ENCODE measurements at places on chromosomes 7 and 10. TPM values are rescaled to one million over a fixed set of nuclear protein-coding genes. Genes with fewer than 3 reads are reported as not detected.

DNA sequence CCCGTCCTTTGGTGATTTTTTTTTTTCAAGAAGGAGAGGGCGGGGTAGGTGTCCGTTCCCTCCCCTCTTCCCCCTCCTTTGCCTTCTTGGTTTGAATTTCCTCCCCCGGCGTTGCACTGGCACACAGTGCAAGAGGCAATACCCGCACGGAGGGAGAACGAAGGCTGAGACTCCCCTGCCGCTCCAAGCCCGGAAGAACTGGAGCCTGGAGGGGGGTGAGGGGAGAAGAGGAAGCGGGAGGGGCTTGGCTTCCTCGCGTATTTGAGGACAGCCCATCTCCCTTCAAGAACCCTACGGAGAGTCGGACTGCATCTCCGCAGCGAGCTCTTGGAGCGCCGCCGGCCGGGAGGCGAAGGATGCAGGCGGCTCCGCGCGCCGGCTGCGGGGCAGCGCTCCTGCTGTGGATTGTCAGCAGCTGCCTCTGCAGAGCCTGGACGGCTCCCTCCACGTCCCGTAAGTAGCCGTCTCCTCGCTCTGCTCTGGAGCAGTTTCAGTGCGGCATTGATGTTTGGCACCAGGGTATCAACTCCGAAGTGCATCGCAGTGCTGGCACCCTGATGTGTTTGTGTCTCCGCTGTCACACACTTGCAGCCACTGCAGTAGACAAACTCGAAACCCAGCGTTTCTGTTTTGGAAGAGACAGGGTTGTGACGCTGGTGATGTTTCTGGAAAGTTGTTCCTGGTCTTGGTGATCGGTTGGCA, at the start of gene CNTNAP2:
TSS of gene CNTNAP2 (plus strand) at position 281 of the 702 bp plus-strand sequence. CDS start at position 357, 76 bp downstream.
- H3K27ac ChIP-seq: no peak within 1 kb of the TSS
- peaks cover 11% of the 10 kb centered on the region for H3K4me1 ChIP-seq
- peaks cover 26% of the 10 kb centered on the region for H3K27me3 ChIP-seq
- H3K36me3 ChIP-seq: no peaks in the 10 kb centered on the region

- no peak overlapping the region for H3K27ac ChIP-seq
- no peak for DNase-seq
- no peak overlapping the region for H3K4me3 ChIP-seq
- H3K27me3 ChIP-seq: no peaks in the 10 kb centered on the region
Observed at GRCh38 chr7:4437916-4438315, 244.2 kb upstream of the FOXK1 start.

- H3K36me3 ChIP-seq: peaks cover 1% of the 10 kb centered on the region
- H3K4me1 ChIP-seq: no peaks in the 10 kb centered on the region
- H3K27ac ChIP-seq: no peak overlapping the region
- no peak overlapping the region for H3K4me3 ChIP-seq
- no peaks in the 10 kb centered on the region for H3K27me3 ChIP-seq
Observed at GRCh38 chr10:99784727-99785441, 2.4 kb downstream of the ABCC2 start.

DNA sequence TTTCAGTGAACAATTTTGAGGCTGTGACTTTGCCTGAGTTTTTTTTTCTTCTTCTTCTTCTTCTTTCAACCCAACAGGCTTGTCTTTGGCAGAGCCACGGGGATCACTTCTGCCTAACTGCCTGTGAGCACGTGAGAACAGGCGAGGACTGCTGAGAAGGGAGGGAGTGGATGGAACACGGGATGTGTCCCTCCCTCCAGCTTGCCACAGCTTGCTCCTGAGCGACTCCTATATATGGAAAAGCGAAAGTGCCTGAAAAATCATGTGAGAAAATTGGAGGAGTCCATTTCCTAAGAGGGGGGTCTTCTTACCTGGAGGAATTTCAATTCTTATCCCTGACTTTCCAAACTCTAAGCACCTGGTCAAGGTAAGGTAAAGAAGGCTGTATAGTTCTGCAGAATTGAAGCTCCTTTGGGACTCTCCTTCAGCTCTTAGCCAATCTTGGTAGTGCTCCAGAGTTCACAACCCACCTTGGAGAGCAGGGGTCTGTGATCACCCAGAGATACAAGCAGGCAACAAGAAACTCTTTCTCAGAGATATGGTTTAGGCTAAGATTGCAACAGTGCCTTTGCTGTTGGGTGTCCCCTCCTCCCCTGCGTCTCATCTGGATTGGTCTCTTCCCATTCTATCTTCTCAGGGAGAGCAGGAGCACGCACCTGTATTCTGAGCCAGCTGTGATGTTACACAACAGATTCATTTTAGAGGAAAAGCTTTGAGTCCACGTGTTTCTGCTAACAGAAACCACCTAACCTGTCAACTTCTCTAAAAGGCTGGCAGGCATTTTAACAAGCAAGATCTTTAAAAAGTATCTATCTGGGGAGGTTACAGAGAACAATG, at the start of gene MAT1A:
TSS of gene MAT1A (minus strand) at position 208 of the 837 bp plus-strand sequence. CDS start 235 bp downstream, outside the sequence.
- no peaks in the 10 kb centered on the region for H3K36me3 ChIP-seq
- DNase-seq: no peak
- no peak within 1 kb of the TSS for H3K27ac ChIP-seq
- H3K4me1 ChIP-seq: no peaks in the 10 kb centered on the region
- no peak within 1 kb of the TSS for H3K4me3 ChIP-seq

DNA sequence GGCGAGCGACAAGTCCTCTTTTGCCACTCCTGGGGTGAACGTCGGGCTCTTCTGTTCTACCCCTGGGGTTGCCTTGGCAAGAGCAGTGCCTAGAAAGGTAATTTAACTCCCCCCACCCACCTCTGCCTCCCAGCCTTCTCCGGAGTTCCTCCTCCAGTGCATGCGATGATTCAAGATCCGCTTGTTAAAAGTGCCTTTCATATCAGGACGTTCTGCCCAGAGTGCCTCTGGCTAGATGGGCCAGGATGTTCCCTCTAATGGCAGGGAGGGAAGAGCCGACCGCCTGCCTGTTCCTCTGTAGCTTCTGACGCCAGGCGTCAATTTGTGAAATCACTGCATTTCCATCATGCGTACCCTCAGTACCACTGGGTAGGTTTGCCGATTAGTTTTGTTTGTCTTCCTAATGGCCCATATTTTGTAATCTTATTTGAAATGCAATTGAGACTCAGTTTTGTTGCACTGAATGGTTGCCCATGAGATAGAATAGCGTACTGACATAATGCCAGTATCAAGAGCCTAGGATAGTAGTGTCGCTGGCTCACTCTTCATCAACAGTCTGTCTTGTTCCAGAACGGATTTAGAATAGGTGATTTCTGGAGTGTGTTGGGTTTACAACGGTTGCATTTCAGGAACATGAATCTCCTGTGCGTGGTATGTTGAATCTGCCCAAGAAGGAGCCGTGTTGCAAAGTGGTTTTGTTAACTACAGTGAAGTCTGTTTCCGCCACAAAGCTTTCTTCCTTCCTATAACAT, 13.5 kb downstream of the ECHDC3 start:
- no peak overlapping the region for H3K27ac ChIP-seq
- DNase-seq: no peak
- no peak overlapping the region for H3K4me3 ChIP-seq
- peaks cover 21% of the 10 kb centered on the region for H3K36me3 ChIP-seq

DNA sequence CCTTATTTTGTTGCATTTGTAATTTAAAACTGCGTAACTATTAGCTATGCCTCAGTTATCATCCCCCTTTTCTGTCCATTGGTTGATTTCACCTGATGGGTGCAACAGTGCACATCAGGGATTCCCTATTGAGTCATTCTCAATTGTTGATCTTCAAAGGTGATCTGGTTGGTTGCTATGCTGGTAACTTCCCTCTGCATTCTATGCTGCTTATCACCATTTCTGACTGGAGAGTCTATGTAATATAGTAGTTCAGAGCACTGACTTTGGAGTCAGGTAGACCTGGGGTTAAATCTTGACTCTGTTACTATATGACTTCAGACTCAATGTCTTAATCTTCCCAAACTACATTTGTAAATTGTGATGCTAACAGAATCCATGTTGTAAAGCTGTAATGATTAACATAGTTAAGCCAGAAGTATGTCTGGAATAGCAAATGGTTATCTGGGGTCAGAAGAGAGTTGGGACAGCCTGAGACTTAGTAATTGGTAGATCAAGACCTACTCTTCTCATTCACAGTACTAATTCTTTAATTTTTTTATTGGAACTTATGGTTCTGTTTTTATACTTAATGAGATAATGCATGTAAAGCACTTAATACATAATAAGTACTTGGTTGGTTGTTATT, 38.1 kb downstream of the EXOC6 start:
- no peaks in the 10 kb centered on the region for H3K27me3 ChIP-seq
- no peak for DNase-seq
- no peaks in the 10 kb centered on the region for H3K36me3 ChIP-seq
- no peak overlapping the region for H3K4me3 ChIP-seq

GRCh38 chr10:121078036-121078435, 226.9 kb downstream of the WDR11 start:
- H3K4me1 ChIP-seq: no peaks in the 10 kb centered on the region
- H3K27ac ChIP-seq: no peak overlapping the region
- H3K27me3 ChIP-seq: peaks cover 3% of the 10 kb centered on the region
- DNase-seq: no peak
- H3K4me3 ChIP-seq: no peak overlapping the region

DNA sequence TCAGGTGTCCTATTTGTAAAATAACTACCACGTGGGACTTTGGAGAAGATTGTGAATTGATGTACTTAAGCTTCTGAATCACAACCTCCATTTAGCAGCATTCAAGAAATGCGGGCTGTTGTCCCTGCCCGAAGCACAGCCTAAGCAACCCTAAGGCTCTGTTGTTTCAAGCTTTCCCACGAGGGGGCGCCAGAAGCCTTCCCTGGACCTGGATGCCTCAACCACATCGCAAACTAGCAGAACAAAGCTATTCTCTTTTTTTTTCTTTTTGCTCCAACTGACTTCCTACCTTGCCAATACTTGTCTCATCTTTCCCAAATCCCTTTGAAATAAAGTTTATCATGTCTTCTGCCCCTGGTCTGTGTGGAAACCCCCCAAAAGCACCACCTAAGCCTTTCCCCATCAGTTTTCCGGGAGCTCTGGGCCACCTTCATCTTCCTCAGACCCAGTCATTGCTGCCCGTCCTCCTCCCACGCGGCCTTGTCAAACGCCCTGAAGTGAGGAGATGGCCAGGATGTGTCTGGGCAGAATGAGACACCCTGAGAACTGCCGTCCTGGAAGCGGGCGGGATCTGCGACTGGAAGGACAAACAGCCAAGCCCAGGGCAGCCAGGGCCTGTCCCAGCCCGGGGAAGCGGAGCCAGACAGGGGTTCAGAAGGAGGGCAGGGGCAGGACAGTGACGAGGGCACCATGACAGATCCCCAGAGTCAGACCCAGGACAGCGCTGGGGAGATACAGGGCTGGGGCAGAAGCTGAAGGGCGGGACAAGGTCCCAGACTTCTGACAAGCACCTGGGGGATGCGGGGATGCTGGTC, 112.7 kb downstream of the SLIT1 start:
- H3K27me3 ChIP-seq: peaks cover 42% of the 10 kb centered on the region
- peak; percentile 69 for DNase-seq
- H3K27ac ChIP-seq: no peak overlapping the region
- H3K36me3 ChIP-seq: no peaks in the 10 kb centered on the region
- no peak overlapping the region for H3K4me3 ChIP-seq
- no peaks in the 10 kb centered on the region for H3K4me1 ChIP-seq

- peaks cover 16% of the 10 kb centered on the region for H3K4me1 ChIP-seq
- no peak for DNase-seq
- no peak overlapping the region for H3K27ac ChIP-seq
- H3K27me3 ChIP-seq: peaks cover 14% of the 10 kb centered on the region
- no peaks in the 10 kb centered on the region for H3K36me3 ChIP-seq
Observed at GRCh38 chr7:106309362-106309761, 24.6 kb upstream of the NAMPT start.

FAM20C gene
- total RNA-seq: 0.11 TPM

PRKG1 gene
- not detected for total RNA-seq

POLR2J gene
- 45.2 TPM for total RNA-seq

All from activated B cell treated with CpG ODN at 0.5 μM for 24 hours (primary cell).